ENCODE measurements at places on chromosomes 2 and 18. TPM values are rescaled to one million over a fixed set of nuclear protein-coding genes. Genes with fewer than 3 reads are reported as not detected.

The SCN9A gene
- total RNA-seq, result 0.11 TPM

The SH3RF3 gene
- not detected for total RNA-seq

The KCNK3 gene
- not detected for total RNA-seq

The RTP5 gene
- not detected for total RNA-seq

The CHRNG gene
- not detected for total RNA-seq

The UPP2 gene
- total RNA-seq, result not detected

The CD207 gene
- not detected for total RNA-seq

The ANKMY1 gene
- 8.9 TPM for total RNA-seq

The RFTN2 gene
- not detected for total RNA-seq

The LONRF2 gene
- total RNA-seq, result 0.39 TPM
